Stimulated activated CD4-positive, alpha-beta T cell treated with anti-CD3 and anti-CD28 coated beads, Interleukin-1b, Interleukin-23, amount 100 ng/mL, for 4 hours (primary cell): ENCODE measurements at places on chromosomes 7 and 10.

DNA sequence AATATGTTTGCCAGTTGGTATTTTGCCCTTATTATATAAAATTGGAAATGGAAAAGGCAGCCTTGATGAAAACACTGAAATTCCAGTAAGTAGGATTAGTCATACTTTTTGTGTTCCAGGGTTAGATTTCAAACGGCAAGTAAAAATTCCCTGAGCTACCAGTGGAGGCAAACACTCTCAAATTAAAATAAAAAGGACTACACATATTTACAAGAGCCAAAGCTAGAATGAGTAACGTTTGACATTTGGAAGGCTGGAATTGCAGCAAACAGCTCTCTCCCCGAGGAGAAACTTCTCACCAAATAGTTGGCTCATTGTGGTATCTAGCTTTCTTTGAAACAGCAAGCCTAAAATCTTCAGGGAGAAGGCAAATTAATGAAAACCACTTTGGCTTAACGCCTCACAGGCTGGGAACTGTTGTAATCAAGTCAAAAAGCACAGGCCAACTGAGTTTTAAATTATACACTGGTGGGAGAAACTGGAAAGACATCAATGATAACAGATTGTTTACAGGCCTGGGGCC is 288.4 kb downstream of the SNX13 start:
- no peak for DNase-seq

DNA sequence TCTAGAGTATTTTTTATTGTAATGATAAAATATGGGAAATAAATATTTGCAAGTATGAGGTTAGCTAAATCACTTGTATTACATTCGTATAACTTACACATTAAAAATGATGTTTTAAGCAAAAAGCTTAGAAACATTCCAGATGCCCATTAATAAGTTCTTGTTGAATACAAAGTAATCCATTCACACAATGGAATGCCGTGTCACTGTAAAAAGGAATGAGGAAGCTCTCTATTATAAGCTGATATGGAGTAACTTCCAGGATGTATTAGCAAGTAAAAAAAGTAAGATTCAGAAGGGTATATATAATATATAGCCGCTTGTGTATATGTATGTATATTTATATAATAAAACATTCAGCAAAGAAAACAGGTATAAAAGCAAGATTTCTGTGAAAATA is 412.8 kb upstream of the MTPN start:
- no peak for DNase-seq

DNA sequence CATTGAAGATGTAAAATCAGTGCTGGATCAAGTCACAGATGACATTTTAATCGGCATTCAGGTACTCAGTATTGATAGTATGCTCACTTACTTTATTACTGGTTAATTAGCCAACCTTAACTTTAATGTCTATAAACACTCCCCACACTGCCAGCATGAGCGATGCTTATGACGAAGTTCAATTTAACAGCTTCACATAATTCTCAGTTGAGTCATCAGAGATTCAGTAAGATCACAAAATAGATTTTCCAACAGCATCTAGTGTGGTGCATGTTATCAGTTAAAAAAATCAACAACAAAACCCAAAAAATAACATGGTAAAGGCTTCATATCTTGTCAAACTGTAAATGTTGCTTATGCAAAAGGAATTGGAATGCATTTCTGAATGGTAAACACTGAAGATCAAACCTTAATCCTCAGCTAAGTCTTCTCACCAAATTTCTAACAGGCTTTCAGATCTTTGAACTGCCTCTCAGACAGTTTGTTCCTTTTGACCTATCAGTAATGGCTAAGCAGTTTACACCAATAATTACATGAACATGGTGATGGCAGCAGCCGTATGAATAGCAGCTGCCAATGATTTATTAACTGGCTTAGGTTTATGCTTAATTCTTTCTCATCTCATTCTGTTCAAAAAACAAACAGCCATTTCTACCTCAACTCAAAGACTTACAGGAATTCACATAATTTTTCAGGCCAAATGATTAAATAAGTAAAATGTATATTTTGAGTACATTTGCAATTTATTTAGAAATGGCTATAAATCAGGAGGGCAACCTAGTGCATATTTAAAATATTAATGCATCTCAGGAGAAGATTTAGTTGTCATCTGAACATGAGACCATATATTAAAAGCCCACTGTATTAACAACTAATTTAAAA is 98.5 kb downstream of the CABCOCO1 start:
- no peak for DNase-seq

DNA sequence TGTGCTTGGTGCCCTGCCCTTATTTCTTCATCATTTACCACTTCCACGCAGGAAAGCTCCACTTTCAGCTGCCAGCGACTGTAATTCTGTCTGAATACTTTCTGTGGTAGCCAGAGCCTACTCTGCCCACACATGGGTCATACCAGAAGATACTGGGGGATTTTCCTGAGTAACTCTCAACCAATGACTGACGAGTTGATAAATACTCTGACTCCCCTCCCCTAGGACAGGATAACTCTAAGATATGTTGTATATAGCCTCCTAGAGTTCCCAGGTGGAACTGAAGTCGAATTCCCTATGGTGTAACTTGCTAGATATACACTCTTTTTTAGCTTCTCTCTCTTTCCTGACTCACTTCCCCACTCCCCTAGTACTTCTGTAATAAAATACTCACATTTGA is 29.8 kb downstream of the SEM1 start:
- DNase-seq: no peak

GRCh38 chr10:89217057-89217990 is 10.2 kb upstream of the CH25H start:
- DNase-seq: peak; percentile 48

GRCh38 chr7:54843841-54844355 is 84.9 kb upstream of the SEC61G start:
- DNase-seq: no peak
